Fibroblast of skin of left biceps (primary cell): ENCODE measurements at places on chromosomes 12 and 14.

DNA sequence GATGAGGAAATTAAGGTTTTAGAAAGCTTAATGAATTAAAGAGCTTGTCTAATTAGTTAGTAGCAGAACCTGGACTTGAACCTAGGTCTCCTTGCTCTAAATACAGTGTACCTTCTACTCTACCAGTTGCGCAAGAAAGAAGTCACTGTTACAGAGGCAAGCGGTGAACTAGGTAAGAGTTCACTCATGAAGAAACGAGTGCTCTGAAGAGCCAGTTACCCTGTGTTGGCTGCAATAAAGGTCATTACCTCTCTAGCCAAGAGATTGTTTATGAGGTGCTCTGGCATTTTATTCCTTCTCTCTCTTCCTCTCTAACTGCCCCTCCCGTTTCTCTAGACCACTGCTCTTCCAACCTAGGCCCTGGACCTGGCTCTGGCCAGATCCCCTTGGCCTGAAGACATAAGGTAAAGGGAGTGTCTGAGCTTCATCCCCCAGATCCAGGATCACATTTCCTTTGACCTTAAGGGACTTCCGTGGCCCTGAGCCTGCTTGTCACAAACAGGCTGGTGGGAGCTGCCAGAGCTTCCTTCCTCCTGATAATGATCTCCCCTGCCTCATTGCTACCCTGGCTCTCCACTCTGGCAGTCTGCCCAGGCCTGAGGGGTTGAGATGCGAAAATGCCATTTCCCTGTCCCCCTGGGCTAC lies 1.9 kb downstream of the RNASE7 start:
- DNase-seq: no peak

DNA sequence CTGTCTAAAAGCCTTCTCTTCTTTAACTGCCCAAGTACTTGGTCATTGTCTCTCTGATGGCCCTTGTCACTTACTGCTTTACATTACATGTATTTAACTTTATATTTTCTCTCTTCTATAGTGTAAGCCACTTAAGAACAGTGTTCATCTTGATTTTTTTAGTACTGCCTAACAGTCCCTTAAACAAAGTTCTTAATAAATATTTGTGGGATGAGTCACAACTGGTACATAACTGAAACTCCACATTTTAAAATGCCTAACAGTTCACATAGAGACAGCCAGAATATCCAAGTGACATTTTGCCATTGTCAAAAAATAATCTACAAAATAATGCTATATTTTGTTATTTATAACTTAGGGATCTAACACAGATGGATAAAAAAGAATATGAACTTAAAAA lies 146.6 kb downstream of the STXBP6 start:
- no peak for DNase-seq

DNA sequence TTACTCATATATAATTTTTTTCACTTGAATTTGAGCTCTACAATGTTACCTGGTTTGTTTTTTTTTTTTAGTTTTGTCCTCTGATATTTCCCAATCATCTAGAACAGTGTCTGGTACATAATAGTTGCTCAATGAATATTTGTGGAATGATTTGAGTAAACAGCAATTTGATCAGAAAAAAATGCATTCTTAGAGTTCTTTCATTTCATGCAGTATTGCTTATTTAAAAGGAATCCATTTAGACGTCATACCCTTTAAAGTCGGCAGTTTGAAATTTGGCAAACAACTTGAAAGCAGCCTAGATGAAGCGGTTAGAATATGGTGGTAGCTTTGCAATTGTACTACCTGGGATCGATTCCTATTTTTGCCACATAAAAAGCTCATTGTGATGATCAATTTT lies 140.0 kb downstream of the PDE3A start:
- no peak for DNase-seq

- DNase-seq: peak; percentile 20
Observed at GRCh38 chr14:63178912-63179311, 25.3 kb upstream of the RHOJ start.

DNA sequence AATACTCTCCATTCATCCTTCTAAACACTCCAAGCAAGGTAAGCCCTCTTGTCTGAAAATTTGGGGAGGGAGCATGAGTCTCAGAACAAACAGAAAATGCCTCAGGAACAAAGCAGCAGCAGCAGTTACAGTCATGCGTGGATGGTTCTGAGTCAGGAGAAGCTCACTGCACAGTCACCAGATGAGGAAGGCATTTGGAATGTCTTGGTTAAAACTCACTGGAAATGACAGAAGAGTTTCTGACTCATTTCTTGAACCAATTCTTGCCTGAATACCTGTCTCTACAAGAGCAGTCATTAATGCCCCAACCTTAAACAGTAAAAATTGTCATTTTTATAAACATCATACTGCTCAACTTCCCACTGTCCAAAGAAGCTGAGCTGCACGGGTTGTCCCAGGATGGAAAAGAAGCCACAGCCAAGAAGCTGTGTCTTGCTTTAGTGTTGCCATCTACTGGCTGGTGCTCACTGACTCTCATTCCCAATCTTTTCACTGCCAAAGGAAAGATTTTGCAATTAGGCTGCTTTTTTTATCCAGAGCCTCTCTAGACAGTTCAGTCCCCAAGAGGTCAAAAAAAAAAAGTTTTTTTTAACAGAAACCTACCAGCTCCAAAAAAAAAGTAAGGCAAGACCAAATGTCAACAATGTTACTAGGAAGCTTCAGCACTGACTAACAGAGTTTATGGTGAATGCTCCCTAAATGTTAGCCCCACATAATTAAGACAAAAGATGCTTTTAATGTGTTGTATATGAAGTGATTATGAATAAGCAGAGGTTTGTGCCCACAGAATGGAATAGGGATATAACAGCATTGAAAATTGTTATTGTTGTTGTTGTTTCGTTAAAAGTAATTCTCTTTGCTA lies 40.4 kb downstream of the KICS2 start:
- DNase-seq: peak; percentile 89

GRCh38 chr14:105505101-105505500 lies 14.1 kb downstream of the TEDC1 start:
- no peak for DNase-seq

DNA sequence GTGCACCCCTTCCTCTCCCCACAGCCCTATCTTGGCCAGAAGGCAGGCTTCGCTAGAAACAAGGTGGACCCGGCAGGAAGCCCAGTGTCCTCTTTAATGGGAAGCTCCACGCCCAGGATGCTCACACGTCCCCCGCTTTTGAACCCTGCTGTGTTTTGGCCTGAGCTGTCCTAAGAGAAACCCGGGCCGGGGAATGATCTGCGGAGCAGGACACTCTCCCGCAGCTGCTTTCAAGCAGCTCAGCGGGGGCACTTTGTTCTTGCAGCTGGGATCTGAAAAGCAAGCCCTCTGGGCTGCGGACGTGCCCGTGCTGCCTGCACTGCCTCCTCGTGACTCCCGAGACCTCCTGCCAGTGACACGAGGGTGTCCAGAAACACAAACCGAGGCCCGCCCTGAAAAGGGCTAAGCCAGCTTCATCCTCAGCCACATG lies 30.0 kb downstream of the SCARB1 start:
- no peak for DNase-seq

- peak; percentile 52 for DNase-seq
Observed at GRCh38 chr12:116861320-116861719, 19.9 kb downstream of the HRK start.

- DNase-seq: no peak
Observed at GRCh38 chr14:95356245-95356869, 36.6 kb upstream of the CLMN start.
